Right ventricle myocardium inferior (tissue), 1 donor: ENCODE measurements at places on chromosomes 5 and 9. TPM values are rescaled to one million over a fixed set of nuclear protein-coding genes. Genes with fewer than 3 reads are reported as not detected.

Gene SYK
- 4.2 TPM for total RNA-seq

Gene PRELID2
- 33.2 TPM for total RNA-seq

Gene SLC25A2
- total RNA-seq, result not detected

Gene SH3GL2
- 0.51 TPM for total RNA-seq

Gene ASPN
- 5.7 TPM for total RNA-seq

Gene CLIC3
- total RNA-seq, result 1.1 TPM

- no peak for DNase-seq
Observed at GRCh38 chr9:108271646-108272348, 584.0 kb downstream of the ACTL7B start.

DNA sequence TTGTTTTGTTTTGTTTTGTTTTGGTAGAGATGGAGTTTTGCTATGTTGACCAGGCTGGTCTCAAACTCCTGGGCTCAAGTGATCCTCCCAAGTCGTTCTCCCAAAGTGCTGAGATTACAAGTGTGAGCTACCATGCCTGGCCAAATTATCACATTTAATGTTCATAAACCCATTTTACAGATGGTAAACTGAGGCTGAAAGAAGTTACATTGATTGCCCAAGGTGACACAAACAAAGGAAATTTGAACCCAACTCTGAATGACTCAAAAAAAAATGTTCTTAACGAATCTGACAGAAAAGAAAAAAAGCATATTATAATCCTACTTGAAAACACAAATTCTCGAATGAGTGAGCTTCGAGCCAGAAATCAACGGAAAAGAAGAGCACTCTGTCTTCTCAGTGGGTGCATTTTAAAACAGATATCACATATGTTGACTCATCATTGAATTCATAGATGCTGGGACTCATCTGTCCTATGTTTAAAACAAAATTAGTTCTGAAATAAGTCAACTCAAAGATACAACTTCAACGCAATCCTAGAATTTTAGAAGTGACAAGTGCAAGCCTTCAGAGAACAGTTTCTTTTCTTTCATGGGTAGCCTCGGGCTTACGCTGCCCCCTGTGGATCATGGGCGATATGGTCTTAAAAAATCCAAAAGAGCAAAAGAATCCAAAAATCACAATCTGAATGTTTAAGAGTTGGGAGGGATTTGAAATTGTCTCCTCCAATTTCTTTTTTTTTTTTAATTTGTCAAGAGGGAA is 28.4 kb downstream of the TIMD4 start:
- no peak for DNase-seq

DNA sequence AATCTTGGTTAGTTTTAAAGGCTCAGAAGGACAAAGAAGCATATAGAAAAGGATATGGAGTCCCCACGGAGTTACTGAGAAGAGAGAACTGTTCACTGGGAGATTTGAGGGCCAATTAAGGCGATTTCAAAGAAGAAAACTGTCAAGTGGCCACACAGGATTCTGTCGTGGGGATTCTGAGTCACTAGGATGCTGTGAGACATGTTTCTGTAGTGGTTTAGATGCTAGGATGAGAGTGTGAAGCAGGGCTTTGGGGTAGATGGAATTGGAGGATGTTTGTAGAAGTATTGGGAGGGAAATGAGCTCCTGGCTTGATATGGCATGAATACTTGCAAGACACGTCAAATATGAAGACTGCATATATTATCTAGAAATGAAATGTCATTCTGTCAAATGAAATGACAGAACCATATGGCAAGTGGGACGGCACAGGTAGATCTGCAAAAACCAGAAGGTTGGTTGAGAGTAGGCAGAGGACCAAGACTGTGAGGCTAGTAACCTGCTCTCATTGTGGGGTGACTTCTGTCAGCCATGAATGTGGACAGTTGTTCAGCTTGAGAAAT is 136.3 kb upstream of the SPRY4 start:
- DNase-seq, result no peak

DNA sequence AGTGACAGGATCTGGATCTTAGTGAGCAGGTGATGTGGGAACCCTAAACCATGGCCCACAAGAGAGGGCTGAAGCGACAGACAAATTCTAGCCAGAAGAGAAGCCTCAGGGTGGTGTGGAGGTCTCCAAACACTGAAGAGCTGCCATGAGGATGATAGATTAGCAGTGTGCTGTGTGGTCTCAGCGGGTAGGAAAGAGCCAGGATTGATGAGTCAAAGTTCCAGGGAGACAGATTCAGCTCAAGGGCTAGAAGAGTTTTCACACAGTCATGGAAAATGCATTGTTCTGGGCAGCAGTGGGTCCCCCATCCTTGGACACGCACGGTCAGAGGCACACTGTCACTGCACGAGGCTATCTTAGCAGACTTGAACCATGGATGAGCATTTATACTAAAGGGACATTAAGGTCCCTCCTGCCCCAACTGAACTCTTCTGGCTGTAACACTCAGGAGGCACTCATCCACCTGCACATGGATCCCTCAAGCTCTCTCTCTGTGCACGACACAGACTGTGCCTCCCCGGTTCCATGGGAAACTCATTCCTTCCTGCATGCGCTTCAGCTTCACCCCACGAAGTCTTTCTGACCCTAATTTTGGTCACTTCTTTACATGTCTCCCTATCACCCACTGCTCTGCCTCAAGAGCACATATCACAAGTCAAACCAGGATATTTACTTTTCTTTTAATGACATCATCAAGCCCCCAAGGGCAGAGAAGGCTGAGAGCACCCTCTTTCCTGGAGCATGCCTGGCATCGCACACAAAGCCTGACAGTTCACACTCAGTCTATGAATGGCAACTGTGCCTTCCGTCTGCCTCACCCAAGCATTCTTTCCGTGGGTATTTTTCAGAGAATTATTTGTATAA is 84.8 kb downstream of the TLE1 start:
- DNase-seq, result no peak

DNA sequence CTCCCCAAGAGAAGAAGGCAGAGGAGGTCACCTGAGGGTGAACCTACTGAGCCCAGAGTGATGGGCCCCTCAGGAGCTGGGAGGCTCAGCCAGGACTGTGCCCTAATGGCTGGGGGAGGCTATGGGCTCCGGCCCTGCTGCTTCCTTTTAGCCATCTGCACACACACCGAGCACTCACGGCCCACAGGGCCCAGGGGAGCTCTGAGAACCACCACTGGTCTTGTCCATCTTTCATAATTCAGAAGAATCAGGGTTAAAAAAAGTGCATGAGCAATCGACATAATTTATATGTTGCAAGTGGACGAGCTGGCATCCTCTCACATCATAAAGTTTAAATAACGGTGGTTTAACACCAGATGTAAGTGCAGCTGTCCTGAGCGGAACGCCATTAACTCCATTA is 162.1 kb downstream of the FSTL4 start:
- DNase-seq, result no peak

GRCh38 chr5:16169550-16169949 is 10.0 kb downstream of the MARCHF11 start:
- no peak for DNase-seq

GRCh38 chr5:72848474-72849428 is 32.3 kb downstream of the TNPO1 start:
- peak; percentile 81 for DNase-seq

DNA sequence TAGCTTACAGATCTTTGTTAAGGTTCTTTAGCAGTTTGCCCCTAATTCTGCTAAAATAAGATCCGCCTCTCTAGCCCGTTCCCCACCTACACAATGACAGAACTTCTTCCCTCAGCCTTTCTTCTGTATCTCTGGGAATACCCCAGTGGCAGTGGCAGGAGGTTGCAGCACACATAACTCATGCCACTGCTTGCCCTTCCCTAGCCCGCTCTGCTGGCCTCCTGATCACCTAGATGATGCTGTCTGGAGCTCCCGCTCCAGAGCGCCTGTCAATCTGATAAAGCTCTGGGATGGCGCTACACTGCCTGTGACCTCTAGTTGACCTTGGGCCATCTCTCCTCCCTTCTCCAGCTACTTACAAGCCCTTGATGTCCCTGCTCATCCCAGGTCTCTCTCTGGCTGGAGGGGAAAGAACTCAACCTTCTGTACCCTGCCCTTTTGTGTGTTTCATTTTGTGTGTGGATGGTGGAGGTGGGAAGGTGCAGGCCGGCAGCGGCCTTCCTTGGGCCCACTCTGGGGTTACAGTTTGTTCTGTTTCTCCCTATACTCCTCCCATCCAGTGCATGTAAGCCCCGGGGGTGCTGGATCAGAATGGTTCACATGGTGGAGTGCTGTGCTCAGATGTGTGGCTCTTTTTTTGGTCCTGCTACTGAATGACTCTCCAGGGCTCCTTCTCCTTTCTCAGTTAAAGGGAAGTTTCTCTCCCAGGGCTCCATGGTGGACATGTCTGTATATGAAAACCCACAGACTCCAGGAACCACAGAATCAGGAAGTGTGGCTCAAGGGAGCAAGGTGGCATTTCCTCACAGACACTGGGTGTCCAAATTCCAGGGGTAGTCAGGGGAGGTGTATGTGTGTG is 29.1 kb downstream of the MTX3 start:
- no peak for DNase-seq

GRCh38 chr5:78573318-78573717 is 75.3 kb downstream of the LHFPL2 start:
- DNase-seq, result no peak

GRCh38 chr9:19598722-19599121 is 189.9 kb downstream of the ACER2 start:
- no peak for DNase-seq

- DNase-seq, result no peak
Observed at GRCh38 chr5:121503111-121503840, 348.4 kb upstream of the FTMT start.

DNA sequence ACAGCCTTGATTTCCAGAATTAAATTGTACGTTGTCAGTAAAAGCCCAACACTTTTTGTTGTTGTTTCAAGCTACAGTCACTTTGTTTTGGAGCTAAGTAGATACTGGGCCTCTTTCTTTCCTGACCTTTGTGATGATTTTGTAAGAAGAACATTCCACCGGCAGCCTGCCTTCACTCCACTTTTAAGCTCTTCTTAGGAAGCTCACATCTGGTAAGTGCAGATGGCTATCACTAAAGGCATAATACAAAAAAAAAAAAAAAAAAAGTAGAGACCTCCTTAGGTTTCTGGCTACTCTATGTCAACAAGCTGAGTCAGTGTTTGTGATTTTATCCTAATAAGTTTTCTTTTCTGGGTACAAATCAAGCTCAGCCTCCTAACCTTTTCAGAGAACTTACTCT is 1922.1 kb upstream of the WWC1 start:
- DNase-seq, result no peak

- DNase-seq, result no peak
Observed at GRCh38 chr5:41083306-41083705, 12.2 kb upstream of the MROH2B start.

GRCh38 chr5:163964671-163965070 is 459.3 kb downstream of the MAT2B start:
- DNase-seq, result no peak

DNA sequence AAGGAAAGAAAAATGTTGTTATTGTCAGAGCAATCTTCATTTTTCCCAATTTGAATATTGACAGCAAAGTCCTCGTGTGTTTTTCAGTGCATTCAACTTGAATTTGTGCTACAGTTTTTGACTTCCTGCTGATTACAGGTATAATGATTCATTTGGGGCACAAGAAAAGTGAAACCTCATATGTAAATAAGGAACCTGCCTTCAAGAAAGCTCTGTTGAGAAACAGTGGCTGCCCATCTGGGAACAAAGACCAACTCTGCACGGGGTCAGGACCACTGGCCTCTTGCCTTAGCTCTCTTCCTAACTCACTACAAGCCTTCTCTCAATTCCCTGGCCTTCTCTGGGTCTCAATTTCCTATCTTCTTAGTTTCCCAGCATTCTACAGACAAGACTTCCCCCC is 21.0 kb downstream of the TIMD4 start:
- no peak for DNase-seq
